NCI-H526 (cell line): ENCODE measurements at places on chromosomes 1 and 21.

DNA sequence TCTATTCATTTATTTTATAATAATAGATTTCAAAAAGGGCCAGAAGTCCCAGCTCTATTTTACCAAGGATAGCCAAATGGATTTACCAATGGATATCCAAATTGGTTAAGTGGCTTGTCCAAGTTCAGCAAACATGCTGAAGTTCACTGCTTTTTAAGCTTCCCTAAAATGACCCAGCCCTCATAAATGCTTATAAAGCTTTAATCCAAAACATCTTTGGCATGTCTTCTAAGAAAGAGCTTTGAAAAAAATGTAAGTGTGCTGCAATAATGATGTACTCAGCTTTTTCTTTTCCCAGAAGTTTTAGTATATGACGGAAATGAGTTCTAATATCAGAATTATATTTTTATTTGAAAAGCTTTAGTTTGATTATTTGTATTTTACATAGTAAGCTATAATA, 451.5 kb upstream of the ADAMTS5 start:
- no peak for DNase-seq

- DNase-seq = no peak
Observed at GRCh38 chr1:211788626-211789025, 41.9 kb downstream of the LPGAT1 start.

GRCh38 chr1:194331758-194332157, 1145.3 kb upstream of the B3GALT2 start:
- DNase-seq = no peak

- DNase-seq = no peak
Observed at GRCh38 chr1:162899422-162900146, 38.6 kb upstream of the CCDC190 start.

- DNase-seq = no peak
Observed at GRCh38 chr1:47443530-47444296, 5.9 kb downstream of the FOXD2 start.

DNA sequence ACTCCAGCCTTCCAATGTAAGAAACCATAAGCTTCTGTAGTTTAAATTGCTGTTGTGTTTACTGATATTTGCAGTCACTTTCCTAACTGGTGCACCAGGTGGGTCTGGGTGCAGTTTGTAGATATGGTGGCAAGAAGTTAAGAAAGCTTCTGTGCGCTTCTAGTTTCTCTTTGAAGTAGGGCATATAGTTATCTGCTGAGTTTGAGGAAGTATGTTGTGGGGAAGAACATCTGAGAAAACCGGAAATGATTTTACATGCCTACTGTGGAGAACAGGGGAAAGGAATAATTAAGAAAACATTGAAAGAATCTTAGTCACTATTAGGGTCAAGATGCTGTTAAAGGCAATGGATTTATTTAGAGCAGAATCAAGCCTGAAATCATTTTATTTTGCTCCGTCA, 14.9 kb upstream of the SLC44A5 start:
- no peak for DNase-seq

DNA sequence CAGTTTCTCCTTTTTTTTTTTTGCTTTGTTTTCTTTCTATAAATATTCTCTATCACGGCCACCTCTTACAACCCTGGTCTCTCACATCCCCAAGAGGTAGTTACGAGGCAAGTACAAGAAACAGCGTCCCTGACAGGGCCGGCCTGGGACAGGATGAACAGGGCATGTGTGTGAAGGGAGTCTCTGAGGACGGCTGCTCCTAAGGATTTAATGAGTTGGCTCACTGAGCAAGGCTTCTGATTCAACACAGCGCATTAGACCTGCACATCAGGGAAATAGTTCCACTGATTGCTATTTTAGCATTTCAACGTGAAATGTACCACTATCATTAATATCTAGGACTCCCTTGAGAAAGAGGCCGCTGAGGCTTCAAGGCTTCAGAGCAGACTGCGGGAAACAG, 54.0 kb downstream of the NTPCR start:
- DNase-seq = no peak

- DNase-seq = no peak
Observed at GRCh38 chr1:35884934-35885333, 1.9 kb downstream of the AGO1 start.

DNA sequence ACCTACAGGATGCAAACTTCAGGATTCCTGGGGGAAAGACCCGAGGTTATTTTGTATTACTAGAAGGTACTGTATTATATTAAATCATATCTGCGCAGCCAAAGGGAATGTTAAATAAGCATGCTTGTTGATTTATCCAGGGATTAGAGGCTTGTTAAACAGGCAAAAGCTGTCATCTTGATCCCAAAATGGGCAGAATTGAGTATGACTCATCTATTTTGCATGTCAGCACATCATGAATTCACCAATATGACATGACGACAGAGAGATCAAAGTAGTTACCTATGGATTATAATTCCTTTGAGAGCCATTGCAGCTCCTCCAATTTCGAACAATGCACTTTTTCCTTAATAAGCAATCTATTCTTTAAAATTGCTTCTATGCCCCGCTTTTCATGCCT, 66.1 kb downstream of the TBX15 start:
- DNase-seq = no peak

- peak; percentile 89 for DNase-seq
Observed at GRCh38 chr1:31183927-31184554, 55.6 kb downstream of the NKAIN1 start.

DNA sequence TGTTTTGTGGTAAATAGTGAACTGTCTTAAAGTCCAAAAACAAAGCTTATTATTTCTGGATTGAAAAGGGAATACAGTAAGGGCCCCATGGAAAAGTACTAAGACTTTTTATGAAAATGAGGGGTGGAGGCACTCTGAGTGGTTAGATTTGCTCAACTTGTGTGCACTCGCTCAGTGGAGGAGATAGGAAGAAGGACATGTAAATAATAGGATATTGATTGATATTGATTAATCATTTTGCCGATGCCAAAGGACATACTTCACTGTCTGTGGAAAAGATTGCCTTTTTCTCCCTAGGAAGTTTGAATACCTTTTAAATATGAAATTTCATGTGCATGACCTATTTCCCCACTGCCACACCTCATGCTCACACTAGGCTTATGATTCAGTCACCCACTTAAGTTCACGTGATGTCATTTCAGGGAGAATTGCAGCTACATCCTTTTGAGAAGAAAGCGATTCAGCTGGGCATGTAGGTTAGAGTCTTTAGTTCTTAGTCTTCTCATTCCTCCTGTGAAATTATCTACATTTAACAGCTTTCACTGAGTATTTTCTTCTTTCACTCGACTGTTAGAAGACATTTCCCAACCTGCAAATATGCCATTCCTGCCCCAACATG, 5.0 kb downstream of the MTR start:
- DNase-seq = no peak

- no peak for DNase-seq
Observed at GRCh38 chr1:205391386-205391785, 30.5 kb downstream of the LEMD1 start.

- peak; percentile 22 for DNase-seq
Observed at GRCh38 chr1:18182398-18183160, 75.0 kb downstream of the IGSF21 start.
